Stimulated activated CD4-positive, alpha-beta T cell treated with anti-CD3 and anti-CD28 coated beads, Interleukin-1b, Interleukin-23, amount 100 ng/mL, for 1 hour (primary cell): ENCODE measurements at places on chromosomes 13 and 19.

- DNase-seq, result no peak
Observed at GRCh38 chr19:39052846-39053245, 20.5 kb upstream of the FBXO27 start.

- DNase-seq, result no peak
Observed at GRCh38 chr13:29369060-29369743, 226.3 kb downstream of the SLC7A1 start.

- no peak for DNase-seq
Observed at GRCh38 chr13:20685092-20685491, 18.4 kb upstream of the IL17D start.

- no peak for DNase-seq
Observed at GRCh38 chr19:34118879-34119748, 53.2 kb upstream of the LSM14A start.

DNA sequence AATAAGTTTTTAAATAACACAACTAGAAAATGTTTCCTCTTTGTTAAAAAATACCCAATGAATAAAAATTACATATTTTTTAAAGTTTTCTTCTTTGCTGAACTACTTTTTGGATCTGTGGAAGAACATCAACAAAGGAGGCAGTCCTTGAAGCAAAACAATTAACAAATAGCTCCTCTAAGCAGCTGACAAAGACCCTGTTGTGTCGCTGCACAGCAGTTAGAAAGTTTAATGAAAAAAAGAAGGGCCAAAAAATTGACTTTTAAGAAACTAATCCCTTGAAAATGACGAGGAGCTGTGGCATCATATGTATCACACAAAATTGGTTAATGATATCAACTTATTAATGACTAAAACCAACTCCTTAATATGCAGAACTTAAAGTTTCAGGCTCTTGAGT lies 72.1 kb downstream of the SLITRK1 start:
- DNase-seq, result no peak

GRCh38 chr19:51503896-51504295 lies 2.3 kb upstream of the SIGLEC12 start:
- DNase-seq, result no peak

- peak; percentile 20 for DNase-seq
Observed at GRCh38 chr19:39430675-39431593, 4.8 kb downstream of the RPS16 start.

DNA sequence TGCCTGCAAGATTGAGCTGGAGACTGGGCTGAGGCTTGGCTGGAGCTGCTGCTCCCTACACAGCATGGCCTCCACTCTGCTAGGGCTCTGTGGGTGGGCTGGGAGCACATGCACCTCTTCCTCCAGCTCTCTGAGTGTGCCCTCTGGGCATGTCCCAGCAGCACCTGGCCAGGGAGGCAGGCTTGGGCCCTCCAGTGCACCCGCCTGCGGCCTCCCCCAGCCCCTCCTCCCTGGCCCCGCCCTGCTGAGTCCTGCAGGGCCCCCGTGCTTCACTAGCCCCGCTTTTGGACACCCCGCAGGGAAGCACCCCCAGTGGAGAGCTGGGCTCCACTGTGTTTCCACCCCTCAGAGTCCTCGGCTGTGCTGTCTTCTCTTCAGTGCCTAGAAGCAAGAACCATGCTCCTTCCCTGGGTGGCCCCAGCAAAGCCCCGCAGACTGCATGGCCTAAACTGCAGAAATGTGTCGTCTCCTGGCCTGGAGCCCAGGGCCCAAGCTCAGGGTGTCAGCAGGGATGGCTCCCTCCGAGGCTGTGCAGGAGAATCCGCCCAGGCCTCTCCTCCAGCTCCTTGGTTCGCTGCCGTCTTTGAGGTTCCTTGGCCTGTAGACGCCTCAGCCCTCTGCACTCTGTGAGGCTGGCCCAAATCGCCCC lies 5.0 kb upstream of the TEX29 start:
- no peak for DNase-seq

DNA sequence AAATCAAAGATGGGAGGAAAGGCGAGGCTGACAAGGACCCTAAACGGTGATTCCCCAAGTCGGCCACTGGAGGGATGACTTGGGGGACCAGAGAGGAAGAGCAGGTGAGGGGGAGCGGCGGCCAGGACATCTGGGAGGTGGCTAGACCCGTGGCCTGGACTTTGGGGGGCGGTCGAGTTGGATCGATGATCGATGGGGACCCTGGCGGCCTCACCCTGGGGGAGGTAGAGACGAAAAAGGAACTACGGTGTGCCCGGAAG lies 7.7 kb upstream of the CIRBP start:
- DNase-seq, result no peak

DNA sequence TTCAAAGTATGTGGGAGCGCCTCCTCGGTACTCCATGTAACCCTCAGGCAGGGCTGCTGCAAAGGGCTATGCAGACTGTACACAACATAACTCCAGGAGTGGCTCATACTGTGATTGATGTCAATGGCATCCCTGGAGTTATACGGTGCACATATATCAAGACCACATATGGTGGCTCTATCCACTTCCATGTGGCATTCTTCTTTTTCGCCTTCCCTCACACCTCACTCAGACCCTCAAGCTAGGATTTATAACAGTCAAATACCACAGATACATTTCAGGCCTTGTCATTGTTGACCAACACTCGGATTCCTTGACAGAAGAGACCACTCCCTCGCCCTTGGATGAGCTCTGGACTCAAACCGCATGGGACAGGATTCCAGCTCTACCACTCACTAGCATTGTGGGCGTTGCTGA lies 11.3 kb upstream of the UBL3 start:
- DNase-seq, result no peak
